Calu3 (cell line): ENCODE measurements at places on chromosomes 4 and X. TPM values are rescaled to one million over a fixed set of nuclear protein-coding genes. Genes with fewer than 3 reads are reported as not detected.
A peak's percentile ranks its signal among the peaks of the same experiment; 100 is the strongest.

Gene SGMS2
- 67.2 and 74.7 TPM in 2 replicates for total RNA-seq

Gene SLC34A2
- 12.8 and 23.0 TPM in 2 replicates for total RNA-seq

Gene XAGE2
- total RNA-seq, result not detected in 2 replicates

Gene XAGE1B
- not detected in 2 replicates for total RNA-seq

Gene PASD1
- not detected in 2 replicates for total RNA-seq

Gene RAB41
- total RNA-seq, result not detected in 2 replicates

DNA sequence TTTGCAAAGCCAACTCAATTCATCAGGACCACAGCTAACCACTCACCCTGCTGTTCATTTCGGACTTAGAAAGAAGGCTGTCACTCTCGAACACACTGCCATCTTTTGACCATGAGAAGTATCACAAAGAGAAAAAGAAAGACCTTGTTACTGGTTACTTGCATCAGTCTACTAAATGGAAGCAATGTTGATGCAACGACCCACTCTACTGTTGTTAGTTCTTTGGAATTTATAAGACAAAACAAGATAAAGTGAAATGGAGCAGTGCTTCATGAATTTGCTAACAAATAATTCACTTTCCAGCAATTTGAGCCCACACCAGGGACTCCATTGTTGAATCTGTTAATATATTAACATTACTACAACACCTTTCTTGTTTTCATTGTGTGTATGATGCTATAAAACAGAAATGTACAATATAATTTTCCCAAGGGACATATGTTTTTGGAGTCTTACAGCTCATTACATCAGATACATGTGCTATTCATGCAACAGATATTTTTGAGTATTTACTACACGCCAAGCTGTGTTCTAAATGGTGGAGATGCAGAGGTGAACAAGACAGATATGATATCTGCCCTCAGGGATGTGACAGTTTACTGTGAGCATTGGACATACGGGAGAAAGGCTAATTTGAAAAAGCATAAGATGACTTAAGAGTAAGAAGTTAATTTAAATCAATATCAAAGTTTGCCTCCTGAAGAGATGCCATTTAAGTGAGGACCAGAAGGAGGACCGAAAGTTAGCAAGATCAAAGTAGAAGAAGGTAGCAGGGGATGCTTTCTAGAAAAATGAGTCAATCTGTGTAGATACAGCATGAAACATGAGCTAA lies 87.2 kb downstream of the AREG start:
- H3K27me3 ChIP-seq, result no peaks in the 10 kb centered on the region
- DNase-seq, result peak; percentile 40
- peak overlapping the region; percentile 99 for H3K27ac ChIP-seq
- peak overlapping the region; percentile 52 for H3K4me3 ChIP-seq
- H3K36me3 ChIP-seq, result peaks cover 18% of the 10 kb centered on the region

DNA sequence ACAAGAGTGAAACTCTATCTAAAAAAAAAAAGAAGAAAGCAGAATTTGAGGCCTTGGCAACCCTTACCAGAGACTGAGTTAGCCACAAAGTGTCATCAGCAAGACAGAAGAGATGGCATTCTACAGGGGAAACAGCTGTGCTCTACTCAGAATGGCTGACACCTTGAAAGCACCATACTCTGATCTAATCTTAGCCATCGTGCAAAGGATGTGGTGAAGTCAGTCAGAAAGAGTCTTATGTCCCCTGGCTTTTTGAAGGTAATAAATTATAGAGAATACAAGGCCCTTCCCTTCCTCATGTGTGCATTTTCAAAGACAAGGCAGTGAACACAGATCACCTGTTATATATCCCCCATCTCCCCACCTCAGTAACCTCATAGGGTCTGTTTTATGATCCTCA lies 13.2 kb downstream of the CLNK start:
- peaks cover 18% of the 10 kb centered on the region for H3K27me3 ChIP-seq
- no peaks in the 10 kb centered on the region for H3K4me1 ChIP-seq
- no peak overlapping the region for H3K4me3 ChIP-seq
- H3K27ac ChIP-seq, result no peak overlapping the region

- peak; percentile 10 for DNase-seq
- H3K27me3 ChIP-seq, result no peaks in the 10 kb centered on the region
- no peaks in the 10 kb centered on the region for H3K36me3 ChIP-seq
- H3K27ac ChIP-seq, result no peak overlapping the region
Measured at GRCh38 chrX:2875798-2876399, 47.2 kb downstream of the GYG2 start.

DNA sequence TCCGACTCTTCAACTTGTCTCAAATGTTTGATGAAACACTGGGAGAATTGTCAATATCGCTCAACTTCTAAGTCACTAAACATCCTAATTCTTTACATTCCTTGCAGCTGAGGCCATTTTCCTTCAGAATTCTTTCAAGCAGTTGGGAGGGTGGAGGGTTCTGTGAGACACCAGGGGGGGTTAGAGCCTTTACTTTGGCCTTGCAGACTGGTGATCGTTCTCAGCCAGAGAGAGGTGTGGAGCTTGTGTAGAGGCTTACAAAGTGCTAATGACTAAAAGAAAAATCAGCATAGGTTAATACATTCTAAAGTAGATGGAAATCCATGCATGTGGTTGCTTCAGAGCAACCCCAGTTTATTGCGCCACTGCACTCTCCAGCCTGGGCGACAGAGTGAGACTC lies 21.3 kb upstream of the SOX3 start:
- DNase-seq, result no peak
- no peak overlapping the region for H3K4me3 ChIP-seq
- H3K27ac ChIP-seq, result no peak overlapping the region
- no peaks in the 10 kb centered on the region for H3K36me3 ChIP-seq
- no peaks in the 10 kb centered on the region for H3K4me1 ChIP-seq

GRCh38 chr4:150572704-150573504 lies 9.0 kb upstream of the MAB21L2 start:
- no peak for DNase-seq
- no peak overlapping the region for H3K4me3 ChIP-seq
- H3K27ac ChIP-seq, result peak overlapping the region; percentile 44
- H3K36me3 ChIP-seq, result no peaks in the 10 kb centered on the region
- H3K27me3 ChIP-seq, result no peaks in the 10 kb centered on the region

- no peaks in the 10 kb centered on the region for H3K27me3 ChIP-seq
- no peak overlapping the region for H3K27ac ChIP-seq
- H3K4me1 ChIP-seq, result no peaks in the 10 kb centered on the region
- H3K4me3 ChIP-seq, result no peak overlapping the region
- no peaks in the 10 kb centered on the region for H3K36me3 ChIP-seq
- no peak for DNase-seq
Measured at GRCh38 chr4:5826437-5827107, 66.3 kb downstream of the CRMP1 start.

DNA sequence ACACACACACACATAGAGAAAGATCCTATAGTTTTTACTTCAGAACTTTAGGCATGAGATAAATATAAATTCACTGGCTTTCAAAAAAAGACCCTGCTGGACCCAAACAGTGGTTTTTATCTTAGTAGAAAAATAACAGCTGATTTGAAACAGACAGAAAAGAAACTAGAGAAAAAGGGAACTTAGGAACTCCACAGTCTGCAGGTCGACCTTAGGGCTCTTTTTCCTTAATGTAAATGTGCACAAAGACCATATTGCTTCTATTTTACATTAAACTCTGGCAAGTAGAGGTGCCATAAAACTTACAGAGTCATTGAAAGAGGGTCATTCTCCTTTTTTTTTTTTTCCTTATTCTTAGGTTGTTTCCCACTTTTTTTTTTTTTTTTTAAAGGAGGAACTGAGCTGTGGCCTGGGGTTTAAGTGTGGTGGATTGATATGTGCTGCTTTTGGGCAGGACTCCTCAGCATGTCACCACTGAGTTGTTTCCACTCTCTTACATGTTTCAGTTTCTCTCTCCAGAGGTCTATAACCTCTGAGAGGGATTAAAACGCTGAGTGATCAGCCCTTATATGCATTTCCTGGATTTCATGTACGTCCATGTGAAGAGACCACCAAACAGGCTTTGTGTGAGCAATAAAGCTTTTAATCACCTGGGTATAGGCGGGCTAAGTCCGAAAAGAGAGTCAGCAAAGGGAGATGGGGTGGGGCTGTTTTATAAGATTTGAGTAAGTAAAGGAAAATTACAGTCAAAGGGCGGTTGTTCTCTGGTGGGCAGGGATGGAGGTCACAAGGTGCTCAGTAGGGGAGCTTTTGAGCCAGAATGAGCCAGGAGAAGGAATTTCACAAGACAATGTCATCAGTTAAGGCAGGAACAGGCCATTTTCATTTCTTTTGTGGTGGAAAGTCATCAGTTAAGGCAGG lies 70.8 kb upstream of the PACRGL start:
- H3K36me3 ChIP-seq, result no peaks in the 10 kb centered on the region
- no peak for DNase-seq
- no peak overlapping the region for H3K27ac ChIP-seq
- peaks cover 7% of the 10 kb centered on the region for H3K4me1 ChIP-seq

DNA sequence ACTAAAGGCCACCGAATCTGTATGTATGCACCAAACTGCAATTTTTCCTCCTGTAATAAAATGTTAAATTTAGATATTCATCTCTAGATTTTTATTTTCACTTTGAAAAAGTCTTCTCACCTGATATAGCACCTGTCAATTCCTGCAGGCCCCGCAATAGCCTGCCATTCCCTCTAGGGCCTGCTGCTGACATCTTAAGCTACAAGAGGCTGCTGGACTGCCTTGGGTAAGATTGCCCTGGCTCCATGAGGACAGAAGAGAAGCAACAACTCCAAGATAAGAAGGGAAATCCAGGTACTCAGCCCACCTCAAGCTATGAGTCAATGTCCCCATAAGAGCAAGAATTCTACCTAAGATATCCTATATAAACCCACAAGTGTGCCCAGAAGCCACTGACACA lies 230.2 kb upstream of the AGTR2 start:
- H3K27me3 ChIP-seq, result no peaks in the 10 kb centered on the region
- peaks cover 8% of the 10 kb centered on the region for H3K36me3 ChIP-seq
- DNase-seq, result no peak
- no peak overlapping the region for H3K27ac ChIP-seq
- no peaks in the 10 kb centered on the region for H3K4me1 ChIP-seq

- no peak for DNase-seq
- H3K27ac ChIP-seq, result no peak overlapping the region
- no peaks in the 10 kb centered on the region for H3K4me1 ChIP-seq
- no peak overlapping the region for H3K4me3 ChIP-seq
- no peaks in the 10 kb centered on the region for H3K36me3 ChIP-seq
Measured at GRCh38 chr4:122552898-122553297, 68.0 kb downstream of the IL21 start.

- H3K4me3 ChIP-seq, result no peak overlapping the region
- H3K36me3 ChIP-seq, result no peaks in the 10 kb centered on the region
- no peak overlapping the region for H3K27ac ChIP-seq
Measured at GRCh38 chrX:9885150-9885549, 82.0 kb upstream of the CLDN34 start.

GRCh38 chr4:179941911-179942310 lies 2301.3 kb upstream of the TENM3 start:
- no peaks in the 10 kb centered on the region for H3K36me3 ChIP-seq
- no peak overlapping the region for H3K4me3 ChIP-seq
- H3K27me3 ChIP-seq, result no peaks in the 10 kb centered on the region
- no peak overlapping the region for H3K27ac ChIP-seq

DNA sequence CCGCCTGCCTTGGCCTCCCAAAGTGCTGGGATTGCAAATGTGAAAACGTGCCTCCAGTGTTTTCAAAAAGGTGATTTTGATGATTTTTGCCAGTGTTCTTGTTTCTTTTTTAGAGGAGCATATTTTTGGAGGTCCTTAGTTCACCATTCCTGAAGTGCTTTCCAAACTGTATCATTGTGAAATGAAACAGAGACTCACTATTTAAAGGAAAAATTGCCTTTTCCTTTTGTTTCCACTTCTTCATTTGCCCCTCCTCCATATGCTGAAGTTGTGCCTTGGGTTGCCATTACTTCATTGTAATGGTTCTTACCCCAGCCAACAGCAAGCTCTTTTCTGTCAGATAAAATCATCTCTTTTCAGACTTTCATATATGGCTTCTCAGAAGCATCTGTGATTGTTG lies 164.4 kb downstream of the FNIP2 start:
- no peaks in the 10 kb centered on the region for H3K36me3 ChIP-seq
- DNase-seq, result no peak
- H3K27ac ChIP-seq, result no peak overlapping the region
- H3K4me1 ChIP-seq, result no peaks in the 10 kb centered on the region

- no peak for DNase-seq
- H3K4me1 ChIP-seq, result no peaks in the 10 kb centered on the region
- no peaks in the 10 kb centered on the region for H3K36me3 ChIP-seq
- no peak overlapping the region for H3K4me3 ChIP-seq
- no peaks in the 10 kb centered on the region for H3K27me3 ChIP-seq
Measured at GRCh38 chr4:111400741-111401140, 744.5 kb upstream of the FAM241A start.

DNA sequence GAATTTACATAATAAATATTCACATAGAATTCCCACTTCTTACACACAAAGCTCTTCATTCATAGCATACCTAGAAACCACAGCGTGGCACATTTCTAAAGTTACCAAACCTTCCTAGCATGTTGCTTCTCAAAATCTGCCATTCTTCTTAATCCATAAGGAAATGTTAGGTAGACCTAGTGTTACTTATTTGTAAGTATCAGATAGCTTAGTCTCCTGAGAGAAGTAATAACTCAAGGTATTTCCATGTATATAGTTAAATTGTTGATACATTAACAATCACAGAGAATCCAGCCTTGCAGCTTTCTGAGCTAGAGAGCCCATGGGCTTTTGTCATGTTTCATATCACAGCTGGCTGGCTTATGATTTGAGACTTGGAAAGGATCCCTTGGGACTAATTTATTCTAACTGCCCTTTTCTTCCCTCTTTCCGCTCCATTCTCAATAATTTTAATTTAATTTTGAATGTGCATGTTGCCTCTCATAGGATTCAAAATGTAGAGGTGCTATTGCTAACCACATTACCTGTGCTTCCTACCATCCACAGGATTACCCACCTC lies 17.6 kb downstream of the SH3RF1 start:
- peak overlapping the region; percentile 68 for H3K4me3 ChIP-seq
- peak overlapping the region; percentile 99 for H3K27ac ChIP-seq

DNA sequence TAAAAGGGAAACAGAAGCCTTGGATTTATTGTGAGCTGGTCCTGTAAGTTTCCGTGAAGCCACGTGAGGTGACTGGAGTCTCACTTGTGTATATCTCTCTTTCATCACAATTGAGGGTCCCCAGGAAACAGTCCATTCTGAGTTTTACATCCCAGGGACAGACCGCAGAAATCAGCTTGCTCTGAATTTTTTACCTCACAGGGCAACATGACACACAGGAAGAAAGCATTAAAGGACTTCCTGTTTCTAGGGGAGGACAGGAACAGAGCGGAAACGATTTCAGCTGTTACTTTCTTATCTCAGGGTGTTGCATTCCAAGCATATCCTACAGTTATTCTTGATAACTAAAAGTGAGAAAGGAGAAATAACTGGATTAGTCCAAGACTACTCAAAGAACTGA lies 553.5 kb downstream of the TRAM1L1 start:
- DNase-seq, result no peak
- no peaks in the 10 kb centered on the region for H3K27me3 ChIP-seq
- no peak overlapping the region for H3K27ac ChIP-seq
- H3K4me1 ChIP-seq, result no peaks in the 10 kb centered on the region
- no peak overlapping the region for H3K4me3 ChIP-seq

GRCh38 chrX:31092970-31093638 lies 21.3 kb upstream of the FTHL17 start:
- no peaks in the 10 kb centered on the region for H3K4me1 ChIP-seq
- DNase-seq, result no peak
- peaks cover 28% of the 10 kb centered on the region for H3K27me3 ChIP-seq
- no peak overlapping the region for H3K4me3 ChIP-seq

GRCh38 chrX:153945956-153946943 lies 1.8 kb upstream of the RENBP start:
- peaks cover 17% of the 10 kb centered on the region for H3K36me3 ChIP-seq
- no peaks in the 10 kb centered on the region for H3K27me3 ChIP-seq
- H3K4me1 ChIP-seq, result no peaks in the 10 kb centered on the region
- H3K27ac ChIP-seq, result no peak overlapping the region
